Tibial nerve (tissue), 4 donors: ENCODE measurements at places on chromosomes 2 and 18. TPM values are rescaled to one million over a fixed set of nuclear protein-coding genes. Genes with fewer than 3 reads are reported as not detected.
A peak's percentile ranks its signal among the peaks of the same experiment; 100 is the strongest.

DNA sequence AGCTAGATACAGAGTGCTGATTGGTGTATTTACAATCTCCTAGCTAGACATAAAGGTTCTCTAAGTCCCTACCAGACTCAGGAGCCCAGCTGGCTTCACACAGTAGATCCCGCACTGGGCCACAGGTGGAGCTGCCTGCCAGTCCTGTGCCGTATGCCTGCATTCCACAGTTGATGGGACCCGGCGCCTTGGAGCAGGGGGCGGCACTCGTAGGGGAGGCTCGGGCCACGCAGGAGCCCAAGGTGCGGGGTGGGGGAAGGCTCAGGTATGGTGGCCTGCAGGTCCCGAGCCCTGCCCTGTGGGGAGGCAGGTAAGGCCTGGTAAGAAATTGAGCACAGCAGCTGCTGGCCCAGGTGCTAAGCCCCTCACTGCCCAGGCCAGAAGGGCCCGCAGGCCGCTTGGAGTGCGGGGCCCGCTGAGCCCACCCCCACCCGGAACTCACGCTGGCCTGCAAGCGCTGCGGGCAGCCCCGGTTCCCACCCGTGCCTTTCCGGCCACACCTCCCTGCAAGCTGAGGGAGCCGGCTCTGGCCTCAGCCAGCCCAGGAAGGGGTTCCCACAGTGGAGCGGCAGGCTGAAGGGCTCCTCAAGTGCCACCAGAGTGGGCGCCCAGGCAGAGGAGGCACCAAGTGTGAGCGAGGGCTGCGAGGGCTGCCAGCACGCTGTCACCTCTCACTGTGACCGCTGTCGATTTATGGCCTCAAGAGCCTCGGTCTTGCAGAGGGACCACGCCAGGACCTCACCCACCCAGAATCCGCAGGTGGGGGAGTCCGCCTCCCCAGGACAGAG lies 76.5 kb downstream of the MEX3C start:
- no peak for DNase-seq

- peak; percentile 34 for DNase-seq
Observed at GRCh38 chr2:12717191-12718014, 667 bp downstream of the TRIB2 start.

- DNase-seq = no peak
Observed at GRCh38 chr2:152761214-152761613, 42.8 kb downstream of the ARL6IP6 start.

DNA sequence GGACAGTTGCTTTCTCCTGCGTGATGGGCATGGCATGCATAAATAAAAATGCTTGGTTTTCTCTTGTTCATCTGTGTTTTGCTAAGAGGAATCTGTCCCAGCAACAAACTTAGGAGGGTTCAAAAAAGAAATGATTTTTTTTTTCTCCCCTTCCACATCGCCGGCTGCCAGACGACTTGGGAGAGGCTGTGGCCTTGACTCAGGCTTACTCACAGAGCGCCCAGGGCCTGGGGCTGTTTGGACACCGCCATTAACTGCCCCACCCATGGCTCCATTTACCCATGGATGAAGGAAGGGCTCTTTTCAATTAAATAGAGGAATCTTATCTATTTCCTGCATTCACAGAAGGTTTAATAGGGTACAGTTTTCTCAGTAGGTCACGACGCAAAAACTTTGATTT lies 22.3 kb upstream of the SERPINB5 start:
- no peak for DNase-seq

- no peak for DNase-seq
Observed at GRCh38 chr2:19158896-19159295, 199.5 kb downstream of the OSR1 start.

GRCh38 chr2:101580528-101580927 lies 105.6 kb upstream of the RFX8 start:
- DNase-seq = no peak

GRCh38 chr2:165287094-165287778 lies 48.0 kb downstream of the SCN2A start:
- no peak for DNase-seq

GRCh38 chr18:48621240-48621639 lies 82.4 kb downstream of the CTIF start:
- DNase-seq = no peak

- DNase-seq = peak; percentile 87
Observed at GRCh38 chr2:1817256-1818051, 73.1 kb upstream of the PXDN start.

DNA sequence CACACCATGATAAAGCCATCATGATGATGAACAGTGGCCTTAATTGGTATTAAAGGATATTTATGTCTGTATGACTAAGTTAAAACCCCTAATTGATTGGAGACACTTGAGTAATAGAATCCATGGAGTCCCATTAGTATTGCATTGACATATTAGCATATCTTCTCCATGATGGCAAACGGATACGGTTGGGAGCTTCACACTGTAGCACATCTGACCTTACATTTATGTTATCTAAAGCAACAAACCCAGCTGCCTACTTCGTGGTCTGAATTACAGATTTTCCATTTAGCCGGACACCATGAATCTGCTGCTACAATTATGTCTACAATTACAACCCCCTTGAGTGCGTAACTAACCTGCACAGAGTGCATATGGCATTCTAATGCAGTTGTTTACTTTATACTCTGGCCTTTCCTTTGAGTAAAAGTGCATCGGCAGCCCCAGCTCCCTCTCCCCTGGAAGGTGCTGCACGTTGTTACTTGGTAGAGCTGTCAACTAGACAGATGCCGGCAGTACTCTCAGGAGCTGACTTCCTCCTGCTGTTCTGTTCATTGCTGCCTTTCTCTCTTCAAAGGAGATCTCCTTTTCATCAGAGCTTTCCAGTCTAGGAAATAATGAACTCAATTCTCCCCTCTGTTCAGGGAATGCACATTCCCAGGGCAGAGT lies 92.1 kb downstream of the LRRC30 start:
- DNase-seq = no peak

Gene TTN
- 4.7 TPM for total RNA-seq

GRCh38 chr2:86305915-86306254 lies 31.5 kb downstream of the REEP1 start:
- no peak for DNase-seq

GRCh38 chr2:170817093-170818035 lies 677 bp downstream of the GAD1 start:
- DNase-seq = no peak

DNA sequence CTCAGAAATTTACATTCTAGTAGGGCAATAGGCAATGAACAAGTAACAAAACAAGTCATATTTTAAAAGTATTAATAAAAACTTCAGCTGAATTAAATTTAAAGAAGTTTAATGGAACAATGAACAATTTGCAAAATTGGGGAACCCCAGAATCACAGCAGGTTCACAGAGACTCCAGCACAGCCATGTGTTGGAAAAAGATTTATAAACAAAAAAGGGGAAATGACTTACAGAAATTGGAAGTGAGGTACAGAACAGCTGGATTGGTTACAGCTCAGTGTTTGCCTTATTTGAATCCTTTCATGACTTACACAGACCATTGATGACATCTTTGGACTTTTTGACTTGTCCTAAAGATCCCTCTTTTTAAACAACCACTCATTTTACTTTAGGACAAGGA lies 179.9 kb upstream of the SCN7A start:
- DNase-seq = no peak

Gene LNPK
- total RNA-seq = 23.4 TPM

- no peak for DNase-seq
Observed at GRCh38 chr18:62797329-62797728, 82.0 kb downstream of the PHLPP1 start.
